ENCODE measurements at places on chromosomes 12 and 14.

GRCh38 chr12:93243689-93244513 is 133.8 kb upstream of the NUDT4 start:
- no peak for DNase-seq

DNA sequence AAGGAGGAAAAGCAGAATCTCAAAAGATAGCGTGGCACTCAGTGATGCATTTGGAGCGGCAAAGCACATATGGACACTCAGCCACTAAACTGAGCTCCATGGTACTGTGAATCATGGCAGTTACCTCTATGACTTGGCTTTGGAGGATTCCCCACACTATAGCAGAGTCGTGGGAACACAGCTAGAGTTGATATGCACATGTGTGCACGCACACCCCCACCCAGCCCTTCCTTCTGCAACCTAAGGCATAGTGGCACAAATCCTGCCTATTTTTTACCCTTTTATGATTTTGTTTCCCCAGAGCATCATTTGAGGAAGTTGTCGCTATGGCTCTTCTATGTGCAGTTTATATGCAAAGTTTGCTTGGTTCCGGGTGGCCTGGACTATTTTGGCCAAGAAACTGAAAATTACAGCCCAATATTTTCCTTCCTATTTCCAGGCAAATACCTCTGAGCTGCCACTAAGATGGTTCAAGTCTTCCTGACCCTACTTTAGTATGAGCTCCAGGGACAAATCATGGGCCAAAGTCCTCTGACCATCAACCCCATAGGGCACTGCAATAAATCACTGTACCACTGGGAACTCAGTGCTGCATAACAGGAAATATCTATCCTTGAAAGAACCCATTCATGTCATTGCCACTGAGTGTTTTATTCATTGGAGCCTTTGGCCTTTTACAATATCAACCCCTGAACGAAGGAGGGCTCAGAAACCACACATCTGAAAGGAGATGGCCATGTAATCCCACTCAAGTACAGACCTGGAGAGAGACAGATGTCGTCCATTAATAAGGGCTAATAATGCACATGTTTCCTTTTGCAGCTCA is 177.5 kb downstream of the EGLN3 start:
- no peak for DNase-seq

DNA sequence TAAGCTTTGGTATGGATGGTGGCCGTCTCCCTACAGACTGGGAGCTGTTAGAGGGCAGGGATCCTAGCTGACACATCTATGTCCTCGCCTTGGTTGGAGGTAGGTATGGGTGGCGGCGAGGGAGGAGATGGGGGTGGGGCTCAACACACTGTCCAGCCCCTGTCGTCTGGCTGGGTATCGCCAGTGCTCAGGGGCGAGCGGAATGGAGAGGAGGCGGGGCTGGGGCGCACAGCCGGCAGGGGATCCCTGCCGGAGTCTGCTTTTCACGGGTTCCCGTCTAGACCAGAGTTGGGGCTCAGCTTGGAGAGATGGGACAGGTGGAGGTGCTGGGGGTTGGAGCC is 16.1 kb downstream of the TAMALIN start:
- no peak for DNase-seq

DNA sequence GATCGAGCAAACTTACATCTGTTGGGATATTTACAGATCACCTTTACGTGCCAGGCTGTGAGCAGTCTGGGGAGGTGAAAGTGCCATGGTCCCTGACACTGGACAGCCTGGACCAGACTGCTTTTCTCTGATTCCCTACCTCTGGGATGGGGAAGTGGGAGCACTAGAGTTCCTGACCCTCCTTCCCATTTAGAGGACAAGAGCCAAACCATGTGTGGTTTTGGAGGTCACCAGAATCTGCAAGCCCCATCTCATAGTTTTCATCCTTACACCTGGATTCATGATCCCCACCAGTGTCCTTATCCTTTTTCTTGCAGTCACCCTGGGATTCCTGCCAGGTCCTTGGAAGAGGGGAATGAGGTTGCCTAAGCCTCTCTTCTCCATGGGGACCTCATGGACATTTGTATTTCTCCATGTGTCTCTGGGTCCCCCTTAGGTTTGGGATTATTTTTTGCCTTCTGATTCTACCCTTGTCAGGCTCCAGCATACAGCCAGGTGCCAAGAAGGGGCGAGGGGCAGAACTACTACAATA is 1.5 kb upstream of the WNT10B start:
- DNase-seq = no peak

- DNase-seq = no peak
These were observed 722.4 kb upstream of the NOVA1 start for GRCh38 chr14:27320261-27320660.

DNA sequence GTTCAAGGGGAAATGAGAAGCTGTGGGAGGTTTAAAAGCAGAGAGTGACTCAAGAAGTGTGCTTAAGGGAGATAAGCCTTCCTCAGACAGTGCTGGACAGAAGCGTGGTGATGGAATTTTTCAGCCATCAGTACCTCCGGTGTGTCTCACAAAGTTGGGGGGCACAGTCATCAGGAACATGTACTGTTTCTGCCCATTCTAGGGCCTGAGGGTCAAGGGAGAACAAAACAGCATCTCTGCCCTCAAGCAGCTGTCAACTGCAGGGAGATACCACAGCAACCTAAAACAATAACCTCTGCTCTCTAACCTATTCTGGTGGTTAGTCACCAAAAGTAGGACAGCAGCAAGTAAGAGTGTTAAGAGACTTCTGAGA is 2.0 kb upstream of the STON2 start:
- DNase-seq = no peak
